Fibroblast of skin of left quadriceps (primary cell): ENCODE measurements at places on chromosomes 5 and 9.

DNA sequence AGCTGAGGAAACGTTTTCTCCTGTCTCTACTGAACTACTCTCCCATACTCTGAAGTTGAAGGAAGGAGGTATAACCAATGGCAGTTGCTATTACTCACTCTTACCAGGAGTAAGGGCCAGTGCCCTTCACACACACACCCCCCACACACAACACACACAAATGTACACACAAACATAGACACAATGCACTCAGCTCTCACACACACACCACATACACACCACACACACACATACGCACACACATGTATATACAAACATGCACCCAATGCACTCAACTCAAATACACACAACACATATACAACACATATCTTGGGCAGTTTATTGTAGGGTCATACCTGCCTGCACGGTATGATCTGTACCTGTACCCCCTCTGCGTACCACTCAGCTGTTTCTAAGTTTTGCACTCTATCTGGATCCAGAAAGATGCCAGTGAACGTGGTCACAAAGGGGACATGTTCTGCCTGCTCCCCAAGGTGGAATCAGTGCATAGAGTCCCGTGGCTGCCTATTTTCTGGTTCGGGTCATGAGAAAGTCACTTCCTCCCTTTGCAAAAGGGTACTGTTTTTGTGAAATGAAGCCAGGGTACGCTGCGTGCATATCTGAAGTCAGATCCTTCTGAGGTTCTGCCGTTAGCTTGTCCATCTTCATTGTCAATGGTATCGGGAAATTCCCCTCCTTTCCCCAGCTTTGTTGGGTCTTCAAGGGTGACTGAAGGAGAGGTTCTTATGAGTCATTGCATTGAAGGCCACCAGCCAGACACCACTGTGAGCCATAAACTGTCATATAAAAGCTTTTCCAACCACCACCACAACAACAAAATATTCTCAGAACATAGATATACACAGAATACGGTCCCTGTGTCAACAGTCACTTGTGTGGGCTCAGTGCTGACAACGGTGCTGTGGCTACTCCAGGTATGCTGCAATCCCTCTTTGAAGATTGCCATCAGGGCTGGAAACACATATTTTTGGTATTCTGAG is 131.9 kb downstream of the UGCG start:
- DNase-seq: no peak

GRCh38 chr9:80797101-80797829 is 892.1 kb downstream of the TLE1 start:
- DNase-seq: no peak

GRCh38 chr5:1763960-1764605 is 35.6 kb downstream of the MRPL36 start:
- no peak for DNase-seq

GRCh38 chr9:4890929-4891328 is 94.1 kb upstream of the JAK2 start:
- no peak for DNase-seq

GRCh38 chr5:141199359-141200235 is at the start of gene PCDHB11:
TSS of gene PCDHB11 (plus strand) at chr5:141199627. CDS start at chr5:141199775, 148 bp downstream.
- no peak for DNase-seq

DNA sequence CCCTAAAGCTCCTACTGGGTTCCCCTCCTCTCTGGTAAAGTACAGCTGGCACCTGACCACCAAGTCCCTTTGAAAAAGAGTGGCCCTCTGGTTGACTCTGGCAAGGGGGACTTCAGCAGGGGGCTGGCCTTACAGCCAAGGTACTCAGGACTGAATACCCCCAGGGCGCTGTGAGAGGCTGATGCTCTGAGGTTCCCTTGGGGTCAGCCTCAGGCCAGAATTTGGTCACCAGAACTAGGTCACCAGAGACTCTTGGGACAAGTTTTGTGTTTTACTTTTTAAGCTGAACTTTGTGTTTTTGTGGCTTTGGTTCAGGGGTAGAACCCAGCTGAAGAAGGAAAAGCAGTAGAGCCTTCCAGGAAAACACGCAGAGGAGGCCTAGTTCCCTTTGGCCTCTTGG is 23.3 kb upstream of the SMU1 start:
- DNase-seq: no peak

GRCh38 chr9:134063088-134063570 is 4.7 kb downstream of the BRD3 start:
- DNase-seq: no peak

DNA sequence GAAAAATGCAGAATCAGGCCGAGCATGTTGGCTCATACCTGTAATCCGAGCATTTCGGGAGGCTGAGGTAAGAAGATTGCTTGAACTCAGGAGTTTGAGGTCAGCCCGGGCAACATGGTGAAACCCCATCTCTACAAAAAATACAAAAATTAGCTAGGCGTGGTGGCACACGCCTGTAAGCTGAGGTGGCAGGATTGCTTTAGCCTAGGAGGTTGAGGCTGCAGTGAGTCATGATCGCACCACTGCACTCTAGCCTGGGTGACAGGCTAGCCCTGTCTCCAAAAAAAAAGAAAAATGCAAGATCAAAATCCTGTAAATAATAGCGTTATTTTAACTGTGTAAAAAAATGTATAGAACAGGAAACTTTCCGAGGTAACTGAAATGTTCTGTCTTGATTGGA is 39.4 kb downstream of the RNF44 start:
- no peak for DNase-seq

DNA sequence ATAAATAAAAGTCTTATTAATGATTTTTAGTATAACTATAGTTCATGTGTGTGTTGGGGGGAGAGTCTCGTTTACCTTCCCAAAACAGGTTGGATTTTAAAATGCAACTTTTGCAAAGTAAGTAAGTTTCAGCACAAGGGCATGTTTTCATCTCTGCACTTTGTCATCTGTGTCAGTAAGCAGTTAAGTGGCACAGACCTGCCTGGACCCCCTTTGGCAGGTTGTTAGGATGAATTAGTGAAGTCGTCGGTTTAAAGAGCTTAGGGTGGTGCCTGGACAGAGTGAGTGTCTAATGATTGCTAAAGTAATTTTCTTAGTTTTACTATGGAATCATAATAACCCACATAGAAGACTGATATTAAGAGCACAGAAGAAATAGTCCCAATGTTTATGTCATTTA is 74.9 kb downstream of the TRIO start:
- no peak for DNase-seq

DNA sequence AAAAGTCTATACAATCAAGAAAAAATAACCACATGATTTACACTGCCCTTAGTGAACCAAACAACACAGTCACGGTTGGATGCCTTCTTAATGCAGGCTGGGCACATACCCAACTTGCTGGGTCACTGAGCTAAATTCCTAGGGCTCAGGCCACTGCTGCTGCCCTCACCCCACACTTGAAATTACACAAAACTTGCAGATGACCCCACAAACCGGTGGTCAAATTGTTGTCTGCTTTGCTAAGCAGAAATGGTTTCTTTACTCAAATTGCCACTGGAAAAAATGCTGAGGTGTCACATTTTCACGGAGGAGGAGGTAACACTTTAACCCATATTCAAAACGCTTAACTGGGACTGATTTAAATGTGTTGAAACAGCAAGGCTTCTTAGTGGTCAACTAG is 62.4 kb downstream of the HMHB1 start:
- DNase-seq: no peak

DNA sequence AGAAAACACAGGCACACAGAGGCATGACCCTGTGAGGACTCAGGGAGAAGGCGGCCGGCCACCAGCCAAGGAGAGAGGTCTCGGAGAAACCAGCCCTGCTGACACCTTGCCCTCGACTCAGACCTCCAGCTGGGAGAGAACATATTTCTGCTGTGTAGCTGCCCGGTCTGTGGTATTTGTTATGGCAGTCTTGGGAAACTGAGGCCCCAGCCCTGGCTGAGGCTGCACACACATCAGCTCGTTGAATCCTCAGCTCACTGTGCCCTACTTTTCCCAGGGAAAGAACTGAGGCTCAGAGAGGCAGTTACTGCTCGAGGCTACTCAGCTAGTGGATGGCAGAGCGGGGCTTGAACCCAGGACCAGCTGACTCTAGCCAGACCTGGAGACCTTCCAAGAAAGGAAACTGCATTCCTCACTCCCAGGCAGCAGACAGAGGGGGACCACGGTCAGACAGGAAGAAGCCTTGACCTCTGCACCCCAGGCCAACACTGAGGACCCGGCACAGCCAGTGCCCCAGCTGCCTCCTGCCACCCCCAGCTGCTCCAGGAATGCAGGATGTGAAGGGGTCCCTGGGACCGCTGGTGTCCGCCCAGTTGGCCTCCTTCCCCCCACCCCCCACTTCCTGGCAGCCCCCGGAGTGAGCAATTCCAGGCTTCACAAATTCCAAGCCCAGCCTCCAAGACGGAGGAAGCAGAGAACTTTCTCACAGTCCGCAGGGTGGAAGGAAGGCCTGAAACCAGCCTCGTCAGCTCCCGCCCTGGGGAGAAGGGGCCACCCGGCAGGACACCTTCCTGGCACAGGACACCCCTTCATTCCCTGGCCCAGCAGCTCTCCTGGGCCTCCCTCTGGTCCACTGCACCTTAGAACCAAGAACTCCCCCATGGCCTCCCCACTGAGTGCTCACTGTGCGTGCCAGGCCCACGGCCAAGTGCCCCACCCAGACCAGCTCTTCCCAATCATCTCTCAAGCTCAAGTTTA is 69.9 kb downstream of the LRSAM1 start:
- DNase-seq: peak; percentile 72

- DNase-seq: no peak
Observed at GRCh38 chr5:92119110-92119509, 736.0 kb upstream of the ARRDC3 start.

DNA sequence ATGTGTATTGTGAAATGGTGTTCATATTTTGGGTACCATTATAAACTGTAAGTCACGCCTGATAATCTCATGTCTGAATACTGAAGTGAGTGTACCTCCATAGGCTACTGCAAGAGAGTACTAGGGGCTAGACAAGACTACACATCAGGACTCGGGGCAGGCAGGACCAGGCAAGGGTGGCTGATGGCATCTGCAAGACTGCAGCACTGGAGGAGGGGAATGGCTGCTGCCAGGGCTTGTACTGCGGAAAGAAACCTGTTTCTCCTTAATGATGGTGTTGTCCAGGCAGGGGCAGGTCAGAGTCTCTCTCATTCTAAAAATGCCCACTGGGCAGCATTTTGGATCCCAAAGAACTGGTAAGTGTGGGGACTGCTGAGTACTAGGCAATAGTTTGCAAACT is 172.5 kb downstream of the RAB3C start:
- no peak for DNase-seq

DNA sequence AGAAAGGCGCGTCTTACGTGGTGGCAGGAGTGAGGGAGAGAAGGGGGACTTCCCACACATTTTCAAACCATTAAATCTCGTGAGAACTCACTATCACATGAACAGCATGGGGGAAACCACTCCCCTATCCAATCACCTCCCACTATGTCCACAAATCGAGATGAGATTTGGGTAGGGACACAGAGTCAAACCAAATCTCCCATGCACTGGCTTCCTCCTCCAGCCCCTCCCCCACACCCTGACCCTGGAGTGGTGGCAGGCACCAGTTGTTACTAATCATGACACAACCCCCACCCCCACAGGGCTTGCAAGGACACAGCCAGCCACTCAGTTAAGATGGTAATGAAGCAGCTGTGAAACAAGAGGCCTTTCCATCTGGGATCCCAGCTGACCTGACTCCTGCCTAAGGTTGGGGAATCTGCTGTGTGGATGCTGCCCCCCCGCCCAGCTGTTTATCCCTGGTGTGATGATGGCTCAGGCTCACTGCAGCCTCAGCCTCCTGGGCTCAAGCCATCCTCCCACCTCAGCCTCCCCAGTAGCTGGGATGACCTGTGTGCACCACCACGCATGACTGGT is 57.1 kb upstream of the FUBP3 start:
- no peak for DNase-seq

DNA sequence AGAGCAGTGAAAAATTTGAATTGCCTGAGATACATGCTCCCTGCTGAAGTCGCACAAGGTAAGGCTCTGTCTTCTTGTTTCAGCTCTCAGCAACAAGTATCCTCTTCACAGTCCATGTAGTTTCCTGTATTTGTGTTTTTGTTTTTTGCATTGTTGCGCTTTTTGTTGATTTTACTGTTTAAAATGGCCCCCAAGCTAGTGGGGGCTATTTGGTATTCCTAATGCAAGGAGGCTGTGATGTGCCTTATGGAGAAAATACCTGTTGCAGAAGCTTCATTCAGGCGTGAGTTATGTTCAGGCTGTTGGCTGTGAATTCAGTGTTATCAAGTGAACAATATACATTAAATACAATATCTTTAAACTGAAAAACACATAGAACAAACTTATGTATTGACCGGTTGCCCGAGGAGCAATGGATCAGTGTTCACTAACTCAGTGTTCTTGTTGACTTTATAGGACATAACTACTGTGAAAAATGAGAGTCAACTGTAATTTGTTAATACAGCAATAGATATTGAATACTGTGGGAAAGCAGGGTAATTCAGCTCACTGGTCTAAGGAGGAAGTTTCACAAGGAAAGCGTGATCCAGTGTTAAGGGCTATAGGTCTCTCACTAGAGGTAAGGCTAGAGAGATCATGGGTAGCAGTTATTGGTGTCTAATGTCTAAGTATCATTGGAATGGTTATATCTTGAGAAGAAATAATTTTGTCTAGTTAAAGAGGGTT is 150.5 kb downstream of the GCNT1 start:
- DNase-seq: no peak

DNA sequence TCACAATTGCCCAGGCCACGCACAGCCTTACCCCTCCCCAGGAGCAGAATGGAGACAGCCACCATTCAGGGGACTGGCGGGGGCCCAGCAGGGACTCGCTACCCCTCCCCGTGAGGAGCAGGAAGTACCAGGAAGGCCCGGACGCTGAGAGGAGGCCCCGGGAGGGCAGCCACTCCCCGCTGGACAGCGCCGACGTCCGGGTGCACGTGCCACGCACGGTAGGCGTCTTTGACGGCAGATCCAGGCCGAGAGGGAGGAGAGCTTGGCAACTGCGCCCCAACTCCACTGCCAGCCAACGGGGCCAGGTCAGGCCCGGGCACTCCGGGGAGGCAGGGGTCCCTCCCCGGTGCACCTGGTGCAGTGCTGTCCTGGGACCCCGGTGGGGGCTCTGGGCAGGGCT is 14.0 kb downstream of the DNLZ start:
- DNase-seq: no peak

DNA sequence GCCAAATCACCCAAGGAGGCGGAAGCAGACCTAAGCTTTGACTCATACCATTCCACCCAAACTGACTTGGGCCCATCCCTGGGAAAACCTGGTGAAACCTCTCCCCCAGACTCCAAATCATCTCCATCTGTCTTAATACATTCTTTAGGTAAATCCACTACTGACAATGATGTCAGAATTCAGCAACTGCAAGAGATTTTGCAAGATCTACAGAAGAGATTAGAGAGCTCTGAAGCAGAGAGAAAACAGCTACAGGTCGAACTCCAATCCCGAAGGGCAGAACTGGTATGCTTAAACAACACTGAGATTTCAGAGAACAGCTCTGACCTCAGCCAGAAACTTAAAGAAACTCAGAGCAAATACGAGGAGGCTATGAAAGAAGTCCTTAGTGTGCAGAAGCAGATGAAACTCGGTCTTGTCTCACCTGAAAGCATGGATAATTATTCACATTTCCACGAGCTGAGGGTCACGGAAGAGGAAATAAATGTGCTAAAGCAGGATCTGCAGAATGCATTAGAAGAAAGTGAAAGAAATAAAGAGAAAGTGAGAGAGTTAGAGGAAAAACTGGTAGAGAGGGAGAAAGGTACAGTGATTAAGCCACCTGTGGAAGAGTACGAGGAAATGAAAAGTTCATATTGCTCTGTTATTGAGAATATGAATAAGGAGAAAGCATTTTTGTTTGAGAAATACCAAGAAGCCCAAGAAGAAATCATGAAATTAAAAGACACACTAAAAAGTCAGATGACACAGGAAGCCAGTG is 15.8 kb upstream of the TTC23L start:
- DNase-seq: no peak
